ENCODE measurements at places on chromosomes 1 and 21. TPM values are rescaled to one million over a fixed set of nuclear protein-coding genes. Genes with fewer than 3 reads are reported as not detected.

Gene BLZF1
- 11.7 TPM for total RNA-seq

Gene ALX3
- not detected for total RNA-seq

Gene LCE2B
- not detected for total RNA-seq

Gene TNFRSF14
- total RNA-seq = 0.25 TPM

Gene TMEM269
- 0.18 TPM for total RNA-seq

Gene ZMYM1
- total RNA-seq = 5.7 TPM

Gene TMPRSS3
- not detected for total RNA-seq
